ENCODE measurements at places on chromosomes 13 and 19.

GRCh38 chr19:58581227-58582141 lies 8.3 kb upstream of the MZF1 start:
- DNase-seq = no peak

- DNase-seq = no peak
Measured at GRCh38 chr19:13060233-13060963, 42.3 kb downstream of the LYL1 start.

DNA sequence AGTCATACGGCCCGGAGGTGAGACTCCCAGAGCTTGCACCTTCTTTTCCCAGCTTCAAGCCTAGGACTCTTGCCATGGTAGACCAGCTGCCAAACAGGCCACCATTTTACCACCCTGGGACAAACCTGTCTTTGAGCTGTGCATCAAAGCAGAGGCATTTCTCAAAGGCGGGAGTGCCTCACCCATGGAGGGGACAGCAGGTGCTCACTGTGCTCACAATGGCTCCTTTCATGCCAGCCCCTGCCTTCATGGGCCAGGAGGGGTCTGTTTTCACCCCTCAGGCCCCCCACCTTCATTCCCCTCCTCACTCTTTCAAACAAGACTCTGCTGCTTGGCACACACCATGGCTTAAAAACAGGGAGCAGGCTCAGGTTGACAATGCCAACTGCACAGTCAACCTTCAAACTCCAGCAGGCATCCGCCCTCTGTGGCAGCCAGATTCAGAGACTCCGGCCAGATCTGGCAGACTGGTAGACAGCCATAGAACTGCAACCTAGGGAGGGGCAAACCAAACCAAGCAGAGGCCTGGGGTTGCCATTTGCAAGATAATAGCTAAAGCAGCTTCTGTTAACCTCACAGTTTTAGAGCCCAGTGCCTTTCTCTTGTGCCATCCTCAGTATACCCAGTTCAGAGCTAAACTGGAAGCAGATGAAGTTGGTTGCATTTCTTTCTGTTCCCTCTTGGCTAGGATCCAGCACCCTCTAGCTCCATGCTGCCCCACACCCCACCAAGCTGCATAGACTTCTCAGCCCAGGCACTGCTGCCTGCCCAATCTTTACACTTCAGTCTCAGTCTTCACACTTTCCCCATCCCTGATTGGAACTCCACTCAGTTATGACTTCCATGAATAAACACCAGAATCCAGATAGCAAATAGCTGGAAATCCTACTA lies 93.9 kb upstream of the SPATA13 start:
- no peak for DNase-seq

GRCh38 chr19:52724701-52725514 lies 9.9 kb downstream of the ZNF611 start:
- no peak for DNase-seq

GRCh38 chr13:51495316-51495715 lies 42.5 kb upstream of the INTS6 start:
- no peak for DNase-seq

DNA sequence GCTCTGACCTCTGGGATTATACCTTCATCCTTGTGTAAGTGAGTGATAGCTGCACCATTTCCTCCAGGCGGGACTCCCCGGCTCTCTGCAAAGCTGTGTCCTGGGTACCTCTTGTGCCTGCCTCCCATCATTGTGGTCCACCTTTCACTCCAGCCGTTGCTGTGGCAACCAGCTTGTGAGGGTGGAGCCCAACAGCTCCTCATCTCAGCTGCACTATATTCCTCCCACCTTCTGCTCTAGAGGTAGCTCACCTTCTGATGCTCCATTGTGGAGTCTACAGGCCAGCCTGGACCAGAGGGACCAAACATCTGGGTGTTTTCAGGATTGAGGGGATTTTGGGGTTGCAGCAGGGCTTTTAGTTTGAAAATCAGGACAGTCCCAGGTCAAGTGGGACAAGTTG lies 708.2 kb downstream of the UQCRFS1 start:
- no peak for DNase-seq

DNA sequence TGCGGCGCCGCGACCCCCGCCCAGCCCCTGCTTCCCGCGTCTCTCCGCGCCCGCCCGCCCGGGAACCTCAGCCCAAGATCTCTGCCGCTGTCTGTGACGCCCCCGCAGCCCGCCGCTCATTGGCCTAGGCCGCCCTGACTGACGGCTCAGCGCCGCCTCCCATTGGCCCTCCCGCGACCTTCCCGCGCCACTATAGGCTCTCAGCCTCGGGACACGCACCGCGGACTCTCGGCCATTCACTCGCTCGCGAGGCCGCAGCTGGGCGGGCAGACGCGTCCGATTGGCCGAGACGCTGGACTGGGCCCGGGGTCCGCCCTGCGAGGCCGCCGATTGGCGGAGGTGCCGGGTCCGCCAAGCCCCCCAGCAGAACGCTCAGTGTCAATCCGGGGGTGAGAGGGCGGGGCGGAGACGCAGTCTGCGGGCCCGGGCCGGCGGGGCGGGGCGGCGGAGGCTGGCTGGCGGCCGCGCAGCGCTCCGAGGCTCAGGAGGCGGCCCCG lies at the start of gene PRKACA:
Gene PRKACA, minus strand, starts transcription at position 95 of the 497 bp plus-strand sequence. CDS start 215 bp downstream, outside the sequence.
- peak; percentile 91 for DNase-seq

- no peak for DNase-seq
Measured at GRCh38 chr13:113915012-113915763, 51.3 kb upstream of the GAS6 start.

DNA sequence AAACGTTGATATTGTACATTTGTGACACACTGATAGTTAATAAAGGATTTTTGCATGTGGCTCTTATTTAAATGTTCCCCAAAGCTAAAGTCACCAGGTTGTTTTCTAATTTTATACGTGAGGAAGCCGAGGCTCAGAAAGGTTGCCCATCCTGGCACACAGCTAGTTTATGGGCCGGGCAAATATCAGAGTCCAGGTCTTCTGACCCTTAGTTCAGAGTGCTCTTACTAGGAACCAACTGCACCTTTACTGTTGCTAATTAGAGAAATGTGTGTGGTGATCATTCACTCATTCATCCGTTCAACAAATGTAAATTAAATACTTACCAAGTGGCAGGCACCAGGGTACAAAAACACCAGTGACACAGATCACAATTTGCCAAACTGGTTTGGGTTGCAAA lies 46.3 kb upstream of the RGCC start:
- no peak for DNase-seq

DNA sequence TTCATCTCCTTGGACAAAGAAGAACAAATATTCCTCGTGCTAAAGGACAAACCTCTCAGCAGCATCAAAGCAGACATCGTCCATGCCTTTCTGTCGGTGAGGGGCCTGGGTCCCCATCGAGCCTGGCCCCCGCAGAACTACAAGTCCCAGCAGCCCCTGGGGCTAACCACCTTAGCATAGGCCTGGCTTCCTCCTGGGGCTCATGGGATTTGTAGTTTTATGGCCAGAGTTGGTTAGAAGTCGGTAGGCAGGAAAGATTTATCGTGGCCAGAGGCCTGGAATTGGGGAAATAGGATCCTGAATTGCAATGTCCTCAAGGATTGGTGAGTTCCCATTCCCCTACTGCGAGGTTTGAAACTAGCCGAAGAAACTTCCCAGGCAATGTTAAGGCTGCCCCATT lies 19.6 kb downstream of the TMEM150B start:
- no peak for DNase-seq

DNA sequence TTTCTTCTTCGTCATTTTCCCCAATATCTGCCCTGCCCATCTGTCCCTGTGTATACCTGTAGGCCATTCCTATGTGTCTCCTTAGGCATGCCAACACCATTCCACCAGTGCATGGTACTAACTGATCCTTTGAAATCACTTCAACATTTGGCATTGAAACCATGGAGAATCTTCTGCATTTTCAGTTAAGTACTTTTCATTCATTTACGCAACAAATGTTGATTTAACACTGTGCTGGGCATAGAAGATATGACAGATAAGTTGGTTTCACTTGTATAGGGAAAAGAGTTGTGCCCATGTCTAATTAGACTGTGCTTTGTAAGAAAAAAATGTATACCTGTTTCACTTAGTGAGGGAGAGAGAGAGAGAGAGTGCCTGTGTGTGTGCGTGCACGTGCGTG lies 77.9 kb upstream of the FLT1 start:
- DNase-seq = no peak

DNA sequence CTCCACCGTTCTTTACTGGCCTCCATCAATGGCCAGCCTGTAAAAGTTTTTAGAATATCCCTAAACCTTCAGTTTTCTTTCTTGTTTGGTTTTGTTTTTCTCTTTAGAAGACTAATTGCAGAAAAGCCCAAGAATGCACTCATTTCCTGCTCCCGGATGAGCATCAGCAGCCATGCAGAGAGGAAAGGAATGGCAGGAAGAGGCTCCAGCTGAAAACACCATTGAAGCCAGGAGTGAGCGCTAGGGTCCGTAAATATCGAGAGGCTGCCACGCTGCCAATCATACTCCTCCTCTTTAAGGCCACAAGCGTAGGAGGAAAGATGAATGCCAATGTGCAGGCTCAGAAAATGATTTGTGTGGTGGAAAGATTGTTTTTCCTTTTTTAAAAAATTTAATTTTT lies 57.4 kb upstream of the UBE2L5 start:
- DNase-seq = no peak

DNA sequence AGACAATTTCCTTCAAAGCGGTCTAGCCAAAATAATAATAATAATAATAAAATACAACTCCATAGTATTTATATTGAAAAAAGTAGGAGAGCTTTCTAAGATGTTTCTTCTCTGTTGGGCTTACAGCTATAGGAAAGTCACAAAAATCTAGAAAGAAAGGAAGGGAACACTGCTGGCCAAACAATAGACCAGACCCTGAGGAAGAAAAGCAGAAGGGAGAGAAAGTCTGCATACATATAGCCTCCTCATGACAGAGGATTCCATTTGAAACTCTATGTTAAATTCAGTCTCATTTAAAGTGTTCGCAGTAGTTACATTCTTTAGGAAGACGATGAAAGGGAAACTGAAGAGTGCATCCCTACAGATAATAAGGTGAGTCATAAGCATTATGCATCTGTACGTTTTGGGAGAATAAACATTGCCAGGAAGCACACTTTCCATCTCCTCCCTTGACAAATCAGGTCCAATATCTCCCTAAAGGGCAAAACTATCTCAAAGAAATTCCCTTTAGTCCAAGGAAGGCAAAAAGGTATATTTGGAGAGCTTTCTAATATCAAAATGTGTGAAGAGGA lies 86.5 kb downstream of the PCDH9 start:
- DNase-seq = no peak

DNA sequence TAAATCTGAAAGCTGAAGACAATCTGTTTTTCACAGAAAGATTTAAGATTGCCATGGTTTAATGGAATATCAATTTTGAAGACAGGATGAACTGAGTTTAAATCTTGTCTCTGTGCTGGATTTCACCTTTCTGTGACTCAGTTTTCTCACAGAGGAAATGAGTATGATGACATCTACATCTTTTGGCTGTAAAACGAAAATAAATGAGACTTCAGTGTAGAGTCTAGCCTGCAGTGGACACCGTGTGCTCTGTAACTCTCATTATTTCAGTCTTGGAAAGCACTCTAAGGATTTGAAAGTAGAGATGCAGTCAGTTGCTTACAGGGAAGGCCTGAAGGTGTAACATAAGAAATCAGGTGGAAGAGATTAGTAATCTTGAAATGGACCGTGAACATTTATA lies 150.4 kb downstream of the NALCN start:
- no peak for DNase-seq

DNA sequence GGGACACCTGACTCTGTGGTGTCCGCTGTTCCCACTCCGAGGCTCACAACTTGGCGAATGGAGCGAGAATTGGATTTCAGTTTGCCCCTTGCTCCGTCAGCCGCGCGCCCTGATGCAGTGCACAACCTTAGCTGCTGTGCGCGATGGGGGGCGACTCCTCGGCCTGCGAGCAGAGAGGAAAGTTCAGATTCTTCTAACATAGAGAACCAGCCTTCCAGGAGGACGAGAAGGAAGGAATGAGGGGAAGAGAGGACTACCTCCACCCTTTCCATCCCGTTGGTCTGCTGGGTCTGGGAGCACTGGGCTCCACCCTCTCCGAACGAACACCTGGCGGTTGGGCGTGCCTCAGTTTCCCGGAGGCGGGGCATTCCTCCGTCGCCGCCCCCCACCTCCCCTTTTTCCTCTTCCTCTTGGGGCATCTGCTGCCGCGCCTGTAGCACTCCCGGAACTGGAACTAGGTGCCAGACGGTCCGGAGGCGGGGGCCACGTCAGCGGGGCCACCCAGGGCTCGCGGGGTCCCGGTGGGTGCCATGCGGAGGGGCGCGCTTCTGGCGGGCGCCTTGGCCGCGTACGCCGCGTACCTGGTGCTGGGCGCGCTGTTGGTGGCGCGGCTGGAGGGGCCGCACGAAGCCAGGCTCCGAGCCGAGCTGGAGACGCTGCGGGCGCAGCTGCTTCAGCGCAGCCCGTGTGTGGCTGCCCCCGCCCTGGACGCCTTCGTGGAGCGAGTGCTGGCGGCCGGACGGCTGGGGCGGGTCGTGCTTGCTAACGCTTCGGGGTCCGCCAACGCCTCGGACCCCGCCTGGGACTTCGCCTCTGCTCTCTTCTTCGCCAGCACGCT lies at the start of gene KCNK6:
Gene KCNK6, plus strand, starts transcription at position 425 of the 838 bp plus-strand sequence. Its CDS starts 106 bp downstream, at position 531.
- no peak for DNase-seq

GRCh38 chr13:107244241-107244640 lies 676.3 kb upstream of the ARGLU1 start:
- no peak for DNase-seq

DNA sequence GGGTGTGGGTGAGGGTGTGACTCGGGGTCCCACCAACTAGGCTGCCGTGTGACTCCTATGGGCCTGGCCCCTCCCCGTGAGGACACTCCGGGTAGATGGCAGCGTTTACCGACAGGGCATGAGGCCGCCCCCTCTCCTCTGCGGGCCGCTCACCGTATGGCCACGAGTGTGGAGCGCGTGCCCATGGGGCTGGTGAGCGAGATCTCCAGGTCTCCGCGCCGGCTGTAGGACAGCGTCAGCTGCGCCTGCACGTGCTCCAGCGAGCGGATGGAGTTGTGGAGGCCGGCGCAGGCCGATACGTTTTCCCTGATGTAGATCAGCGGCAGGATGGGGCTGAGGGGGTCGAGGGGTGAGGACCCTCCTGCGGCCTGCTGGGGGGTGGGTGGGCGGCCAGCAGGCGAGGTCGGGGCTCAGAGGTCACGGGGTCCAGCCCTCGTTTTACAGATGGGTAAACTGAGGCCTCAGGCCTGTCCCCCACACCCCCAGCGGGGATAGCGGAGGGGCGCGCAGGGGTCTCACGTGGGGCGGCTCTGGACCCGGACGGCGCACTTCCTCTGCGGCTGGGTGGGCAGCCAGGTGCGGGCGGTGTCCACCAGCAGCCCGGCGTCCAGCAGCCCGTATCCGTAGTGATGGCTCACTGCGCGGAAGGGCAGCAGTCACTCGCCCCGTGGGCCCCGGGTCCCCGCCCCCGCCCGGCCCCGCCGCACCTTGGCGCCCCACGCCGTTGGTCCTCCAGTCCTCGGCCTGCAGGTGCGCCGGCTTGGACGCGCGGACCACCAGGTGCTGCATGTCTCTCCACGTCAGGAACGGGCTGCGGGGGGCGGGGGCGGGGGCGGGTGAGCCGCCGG lies 4.3 kb upstream of the C19orf25 start:
- no peak for DNase-seq

Data from NCI-H187 (cell line).